OCI-LY7 (cell line): ENCODE measurements at places on chromosomes 6 and 20.

DNA sequence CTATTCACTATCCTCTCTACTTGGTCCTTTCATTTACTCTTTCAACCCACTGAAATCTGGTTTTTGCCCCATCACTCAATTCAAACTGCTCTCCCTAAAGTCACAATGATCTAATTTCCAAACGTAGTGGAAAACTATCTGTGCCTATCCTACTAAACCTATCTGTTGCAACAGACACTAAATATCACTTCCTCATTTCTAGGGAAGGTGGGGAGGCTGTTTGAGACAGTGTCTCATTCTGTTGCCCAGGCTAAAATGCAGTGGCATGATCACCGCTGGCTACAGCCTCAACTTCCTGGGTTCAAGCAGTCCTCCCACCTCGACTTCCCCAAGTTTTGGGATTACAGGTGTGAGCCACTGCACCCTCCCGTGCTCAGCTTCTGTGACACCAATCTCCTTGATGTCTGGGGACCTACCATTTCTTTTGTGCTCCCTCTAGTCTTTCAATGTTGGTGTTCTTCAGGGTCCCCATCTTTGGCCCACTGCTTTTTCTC, 8.8 kb downstream of the RANBP9 start:
- DNase-seq: peak; percentile 43

- DNase-seq: no peak
Measured at GRCh38 chr6:16274483-16274882, 36.1 kb downstream of the GMPR start.

- DNase-seq: no peak
Measured at GRCh38 chr6:104969785-104970581, 13.1 kb downstream of the LIN28B start.

DNA sequence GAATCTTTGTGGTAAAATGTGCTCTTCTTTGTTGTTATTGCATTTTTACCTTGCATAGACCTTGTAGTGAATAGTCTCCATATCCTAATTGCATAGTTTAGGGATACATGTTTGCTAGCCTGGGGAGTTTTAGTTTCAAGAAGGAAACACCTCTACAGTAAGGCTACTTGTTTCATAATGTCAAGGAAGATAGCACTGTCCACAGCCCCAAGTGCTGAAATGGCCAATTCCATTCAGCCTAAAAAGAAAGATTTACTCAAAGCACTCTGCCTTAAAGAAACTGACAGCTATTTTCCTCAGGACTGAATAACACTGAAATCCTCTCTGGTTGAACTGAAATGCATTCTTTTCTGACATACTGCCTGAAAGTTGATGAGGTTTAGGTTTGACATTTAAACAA, 2.6 kb downstream of the HCRTR2 start:
- DNase-seq: no peak

GRCh38 chr6:135226537-135226936, 45.4 kb downstream of the MYB start:
- DNase-seq: peak; percentile 14

- DNase-seq: no peak
Measured at GRCh38 chr6:30157999-30158398, 3.0 kb downstream of the TRIM10 start.

GRCh38 chr6:125294036-125294435, 7.7 kb downstream of the HDDC2 start:
- no peak for DNase-seq

GRCh38 chr6:41053041-41053440, at the start of gene APOBEC2:
Gene APOBEC2 (plus strand): TSS chr6:41053202. CDS start chr6:41053348, 146 bp downstream.
- DNase-seq: no peak

- DNase-seq: no peak
Measured at GRCh38 chr20:25315418-25316210, 67.7 kb downstream of the PYGB start.

DNA sequence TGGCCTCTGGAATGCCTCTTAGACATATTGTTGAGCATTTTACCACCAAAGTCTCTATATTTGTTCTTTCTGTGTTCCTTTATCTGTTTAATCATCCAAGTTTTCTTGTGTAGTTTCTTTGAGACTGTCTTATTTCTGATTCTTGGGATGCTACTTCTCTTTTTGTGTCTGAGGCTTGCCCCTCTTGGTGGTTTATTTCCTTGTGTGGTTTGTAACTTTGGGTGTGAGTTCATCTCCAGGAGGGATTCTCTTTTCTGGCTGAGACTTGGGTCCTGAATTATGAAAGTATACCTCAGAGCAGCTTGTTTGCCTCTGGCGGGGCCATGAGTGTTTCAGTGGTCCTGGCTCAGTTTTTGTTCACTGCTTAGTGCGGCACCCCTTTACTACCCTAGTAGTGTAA, 33.9 kb downstream of the PPARD start:
- no peak for DNase-seq

GRCh38 chr6:114605656-114606055, 262.8 kb upstream of the HS3ST5 start:
- DNase-seq: no peak

- no peak for DNase-seq
Measured at GRCh38 chr6:15882915-15883314, 220.1 kb upstream of the DTNBP1 start.
